Stimulated activated CD4-positive, alpha-beta T cell treated with anti-CD3 and anti-CD28 coated beads, Interleukin-2, amount 100 ng/mL, for 24 hours (primary cell): ENCODE measurements at places on chromosomes 12 and 14.

DNA sequence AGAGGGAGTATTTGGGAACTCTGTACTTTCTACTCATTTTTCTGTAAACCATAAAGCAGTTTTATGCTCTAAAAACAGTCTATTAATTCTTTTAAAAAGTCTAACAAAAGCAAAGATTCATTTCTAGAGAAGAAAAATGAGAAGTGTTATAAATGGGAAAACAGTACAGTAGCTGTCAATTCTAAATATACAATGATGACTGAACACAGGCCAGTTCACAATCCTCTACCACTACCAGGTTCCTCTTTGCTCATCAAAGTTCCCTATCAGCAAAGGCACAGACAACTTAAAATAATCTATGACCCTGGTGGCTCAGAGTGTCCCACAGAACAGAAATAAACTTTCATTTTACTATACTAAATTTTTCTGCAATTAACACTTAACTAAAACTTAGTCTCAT, 12.5 kb downstream of the NAA25 start:
- DNase-seq: no peak

DNA sequence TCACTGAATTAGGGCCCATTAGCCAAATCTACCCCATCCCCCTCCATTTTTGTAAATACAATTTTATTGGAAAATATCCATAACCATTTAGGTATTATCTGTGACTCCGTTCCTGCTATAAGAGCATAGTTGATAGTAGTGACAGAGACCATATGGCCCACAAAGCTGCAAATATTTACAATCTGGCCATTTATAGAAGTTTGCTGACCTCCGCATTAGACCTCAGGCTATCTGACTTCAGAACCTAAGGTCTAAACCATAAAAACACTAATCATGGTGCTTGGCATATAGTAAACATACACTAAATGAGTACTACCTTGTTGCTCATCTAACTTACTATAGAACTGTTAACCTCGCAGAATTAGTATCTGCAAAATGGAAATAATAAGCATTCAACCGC, 124.8 kb downstream of the NPAS3 start:
- DNase-seq: no peak

- no peak for DNase-seq
Observed at GRCh38 chr12:28780960-28781359, 368.1 kb upstream of the FAR2 start.

GRCh38 chr12:130026608-130027176, 122.9 kb upstream of the TMEM132D start:
- DNase-seq: peak; percentile 61

- no peak for DNase-seq
Observed at GRCh38 chr14:74566174-74567141, 45.6 kb downstream of the LTBP2 start.

- no peak for DNase-seq
Observed at GRCh38 chr12:32859389-32859788, 37.2 kb downstream of the PKP2 start.

DNA sequence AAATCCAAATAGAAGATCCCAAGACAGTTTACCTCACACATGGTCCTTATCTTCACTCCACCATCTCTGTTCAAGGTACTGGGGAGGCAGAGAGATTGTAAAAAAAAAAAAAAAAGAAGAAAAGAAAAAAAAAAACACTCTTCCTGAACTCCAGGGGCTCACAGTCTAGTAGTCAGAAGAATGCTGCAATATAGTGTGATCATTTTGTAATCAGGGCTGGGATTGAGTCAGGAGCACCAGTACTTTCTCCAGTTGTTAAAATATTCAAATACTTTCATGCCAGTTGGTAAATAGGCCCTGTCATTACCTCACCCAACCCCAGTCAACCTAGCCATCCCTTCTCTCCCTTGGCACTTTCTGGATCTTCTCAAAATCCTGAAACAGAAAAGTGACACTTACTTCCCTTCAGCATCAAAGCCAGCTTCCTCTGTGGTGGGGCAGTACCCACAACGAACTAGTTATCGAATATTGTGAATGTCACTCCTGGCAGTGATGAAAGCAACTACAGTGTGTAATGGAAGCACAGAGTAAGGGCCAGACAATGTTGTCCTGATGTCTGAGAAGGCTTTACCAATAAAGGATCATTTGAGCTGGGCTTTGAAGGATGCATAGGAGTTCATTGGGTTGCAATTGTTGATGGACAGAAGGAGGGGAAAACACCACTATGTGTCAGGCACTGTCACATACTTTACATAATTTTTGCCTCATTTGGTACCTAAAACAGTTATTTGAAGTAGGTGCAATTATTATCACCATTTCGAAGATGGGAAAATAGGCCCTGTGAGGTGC, 44.3 kb upstream of the HSPB8 start:
- DNase-seq: no peak

DNA sequence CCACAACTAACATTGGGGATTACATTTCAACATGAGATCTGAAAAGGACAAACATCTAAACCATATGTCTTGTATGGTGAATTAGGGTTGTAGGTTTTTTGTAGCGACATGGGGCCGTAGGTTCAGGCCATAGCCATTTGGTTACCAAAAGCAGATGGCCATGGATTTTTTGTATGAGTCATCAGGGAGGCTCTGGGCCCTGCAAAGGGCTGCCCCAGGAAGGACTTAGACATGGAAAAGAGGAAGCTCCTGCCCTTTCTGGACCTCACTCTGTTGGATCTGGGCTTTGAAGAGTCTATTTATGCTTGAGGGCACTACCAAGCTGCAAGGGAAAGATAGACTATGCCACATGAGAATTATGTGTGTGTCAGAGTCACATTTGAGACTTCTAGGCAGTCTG, 89.3 kb upstream of the DHRS4 start:
- no peak for DNase-seq

- DNase-seq: no peak
Observed at GRCh38 chr14:104632781-104633180, 28.2 kb upstream of the TMEM179 start.

DNA sequence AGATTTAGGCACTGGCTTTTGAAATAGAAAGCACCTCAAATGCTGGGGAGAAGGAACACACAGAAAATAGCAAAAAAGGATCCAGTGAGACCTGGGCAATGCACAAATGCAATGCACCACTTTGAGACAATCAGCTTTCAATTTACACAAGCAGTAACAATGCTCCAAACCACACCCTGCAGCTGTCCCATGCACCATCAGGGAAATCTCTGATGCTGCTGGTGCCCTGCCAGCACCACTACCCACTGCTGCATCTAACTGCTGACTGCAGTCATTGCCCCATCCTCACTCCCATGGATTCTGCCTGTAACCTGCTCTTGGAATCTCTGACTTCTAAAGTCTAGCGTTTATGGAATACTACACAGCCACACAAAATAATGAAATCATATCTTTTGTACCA, 21.0 kb upstream of the HMGA2 start:
- DNase-seq: no peak

- DNase-seq: no peak
Observed at GRCh38 chr12:22083167-22083566, 37.1 kb downstream of the CMAS start.

- DNase-seq: no peak
Observed at GRCh38 chr14:101494826-101495225, 66.5 kb upstream of the DIO3 start.

- DNase-seq: no peak
Observed at GRCh38 chr12:130933269-130933995, 20.3 kb upstream of the ADGRD1 start.

GRCh38 chr12:4140581-4141301, 132.8 kb upstream of the CCND2 start:
- DNase-seq: no peak

- DNase-seq: no peak
Observed at GRCh38 chr12:94191023-94191422, 42.6 kb downstream of the PLXNC1 start.

GRCh38 chr14:102696856-102697495, 80.3 kb upstream of the TRAF3 start:
- no peak for DNase-seq

- peak; percentile 49 for DNase-seq
Observed at GRCh38 chr14:60723116-60723906, 840 bp downstream of the SIX4 start.

GRCh38 chr12:52224151-52224550, 8.9 kb upstream of the KRT7 start:
- no peak for DNase-seq

GRCh38 chr12:68206446-68206845, 19.2 kb downstream of the IL26 start:
- DNase-seq: no peak

- DNase-seq: no peak
Observed at GRCh38 chr14:96459851-96460250, 42.3 kb upstream of the PAPOLA start.

DNA sequence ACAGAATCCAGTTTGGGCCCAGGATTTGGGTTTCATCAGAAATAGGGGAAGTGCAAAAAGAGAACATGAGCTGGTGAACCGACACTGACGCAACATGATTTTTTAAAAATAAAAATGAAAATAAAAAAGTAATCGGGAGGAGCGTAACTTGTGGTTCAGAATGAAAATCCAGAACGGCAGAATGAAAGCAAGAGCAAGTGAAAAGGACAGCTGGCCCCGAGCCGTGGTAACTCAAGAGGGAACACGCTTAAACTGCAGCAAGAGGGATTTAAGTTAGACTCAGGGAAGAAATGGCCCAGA, 1.6 kb downstream of the SLC6A12 start:
- no peak for DNase-seq

- DNase-seq: no peak
Observed at GRCh38 chr12:45611495-45611894, 118.0 kb upstream of the ARID2 start.

- DNase-seq: no peak
Observed at GRCh38 chr14:29242755-29243754, 476.5 kb downstream of the FOXG1 start.

- no peak for DNase-seq
Observed at GRCh38 chr12:124544311-124544970, 23.0 kb downstream of the NCOR2 start.

DNA sequence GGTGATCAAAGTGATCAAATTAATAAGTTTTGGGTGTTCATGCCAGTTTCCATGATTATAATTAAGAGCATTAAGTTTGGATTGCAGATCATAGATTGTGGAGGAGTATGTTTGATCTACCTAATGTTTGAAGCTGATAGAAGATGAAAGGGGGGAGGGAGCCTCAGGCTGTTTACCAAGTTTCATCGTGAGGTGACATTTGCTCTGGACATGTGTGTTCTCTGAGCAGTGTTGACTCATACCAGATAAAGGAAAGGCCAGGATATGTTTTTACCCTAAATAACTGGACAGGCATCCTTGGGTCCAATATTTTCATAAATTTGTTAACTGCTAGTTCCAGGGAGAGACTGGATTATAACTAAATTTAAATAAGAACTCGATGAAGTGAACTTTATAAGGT, 3.5 kb upstream of the SEL1L start:
- DNase-seq: no peak

DNA sequence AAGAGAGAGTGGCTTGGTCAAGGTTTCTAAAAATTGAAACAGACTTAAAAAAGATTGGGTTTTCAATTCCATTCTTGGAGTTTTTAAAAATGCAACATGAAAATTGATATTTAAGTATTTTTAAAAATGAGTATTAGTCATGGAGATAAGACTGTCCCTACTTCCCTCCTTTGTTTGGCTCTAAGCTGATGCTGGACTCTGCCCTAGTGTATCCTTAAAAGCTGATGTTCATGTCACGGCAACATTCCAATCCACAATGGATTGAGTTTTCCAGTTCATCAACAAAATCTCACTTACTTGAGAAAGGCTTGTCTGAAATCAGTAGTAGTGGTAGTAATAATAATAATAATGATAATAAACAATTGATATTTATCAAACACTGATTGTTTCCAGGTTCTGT, 119.0 kb upstream of the SLC38A2 start:
- no peak for DNase-seq

- peak; percentile 76 for DNase-seq
Observed at GRCh38 chr14:75249251-75249957, 29.2 kb upstream of the FOS start.

DNA sequence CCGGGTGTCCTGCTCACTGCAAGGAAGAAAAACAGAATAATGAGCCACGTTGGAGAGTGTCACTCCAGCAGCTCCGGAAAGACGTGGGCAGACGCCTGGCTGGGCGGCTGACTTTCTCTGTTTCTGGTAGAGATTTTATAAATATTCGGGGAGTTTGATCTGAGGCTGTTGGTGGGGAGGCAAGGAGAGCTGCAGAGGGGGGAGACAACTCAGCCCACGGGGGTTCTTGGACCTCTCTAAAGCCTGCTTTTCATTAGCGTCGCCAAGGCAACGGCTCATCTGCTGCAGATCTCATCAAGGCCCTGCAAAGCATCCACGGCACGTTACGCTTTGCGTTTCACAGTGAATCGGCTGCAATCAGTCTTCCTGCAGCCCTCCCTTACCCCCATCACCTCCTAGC, 207.2 kb downstream of the ZFP36L1 start:
- DNase-seq: no peak

DNA sequence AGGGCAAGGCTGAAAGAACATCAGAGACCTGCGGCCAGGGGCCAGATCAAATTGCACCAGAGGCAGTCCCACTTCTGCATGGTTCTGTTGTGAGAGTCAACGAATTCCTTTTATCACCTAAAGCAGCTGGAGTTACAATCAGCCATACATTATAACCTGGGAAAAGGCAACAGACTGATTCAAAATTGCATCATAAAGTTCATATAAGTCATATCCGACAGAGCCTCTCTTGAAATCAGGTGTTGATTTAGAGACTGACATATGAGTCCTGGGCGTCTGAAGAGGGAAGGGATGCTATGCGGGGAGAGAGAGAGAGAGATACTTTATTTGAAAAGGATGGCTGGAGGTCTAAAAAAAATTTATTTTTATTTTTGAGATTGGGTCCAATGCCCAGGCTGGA, 89.4 kb downstream of the EFCAB11 start:
- DNase-seq: no peak

DNA sequence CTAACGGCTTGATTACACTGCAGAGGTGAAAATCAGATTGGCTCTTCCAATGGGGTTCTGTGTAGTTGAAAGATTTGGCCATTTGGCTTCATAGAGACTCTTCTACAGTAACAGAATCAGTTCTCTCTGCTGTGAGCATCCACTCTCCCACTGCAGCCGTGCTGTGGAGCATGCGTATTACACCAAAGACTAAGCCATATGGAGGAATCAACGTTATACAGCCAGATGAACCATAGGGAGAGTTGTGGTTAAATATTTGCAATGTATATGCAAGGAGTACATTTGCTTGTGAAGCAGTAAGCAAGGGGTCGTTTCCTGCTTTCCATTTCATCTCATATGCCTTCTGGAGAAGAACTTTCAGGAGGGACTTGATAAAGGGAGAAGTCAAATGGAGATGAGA, 331.1 kb upstream of the FKBP4 start:
- DNase-seq: no peak

DNA sequence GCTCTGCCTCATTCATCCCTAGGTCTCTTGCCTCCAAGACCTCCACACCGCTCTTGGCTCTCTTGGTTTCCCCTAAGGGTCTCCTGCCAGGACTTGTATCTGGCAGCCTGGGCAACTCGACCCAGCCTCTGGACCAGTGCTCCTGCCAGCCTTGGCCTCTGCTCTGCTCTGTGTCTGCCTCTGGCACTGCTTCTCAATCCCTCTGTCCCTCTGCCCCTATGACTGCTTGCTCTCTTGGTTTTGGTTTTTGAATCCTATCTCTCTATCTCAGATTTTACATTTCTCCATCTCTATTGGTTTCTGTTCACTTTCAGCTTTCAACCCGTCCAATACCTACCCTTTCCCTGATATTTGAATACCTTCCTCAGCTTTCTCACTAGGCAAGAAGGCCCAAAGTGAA, 6.3 kb downstream of the ITGA5 start:
- no peak for DNase-seq
